ENCODE measurements at places on chromosomes 3 and 15.

GRCh38 chr3:15635121-15635661, 33.6 kb downstream of the BTD start:
- DNase-seq: peak; percentile 74

- no peak for DNase-seq
Observed at GRCh38 chr15:79372428-79372827, 59.7 kb upstream of the MINAR1 start.

DNA sequence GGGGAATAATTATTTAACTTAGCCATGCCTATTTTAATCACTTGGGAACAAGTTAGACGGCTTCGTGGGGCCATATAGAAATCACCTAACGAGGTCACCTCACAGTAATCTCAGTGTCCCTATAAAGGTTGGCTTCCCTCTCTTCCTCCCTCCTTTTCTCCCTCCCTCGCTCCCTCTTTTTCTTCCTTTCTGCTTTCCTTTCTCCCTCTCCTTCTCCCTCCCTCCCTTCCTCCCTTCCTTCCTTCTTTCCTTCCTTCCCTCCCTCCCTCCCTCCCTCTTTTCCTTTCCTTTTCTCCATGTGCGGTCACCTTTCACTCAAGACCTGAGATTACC, 206.1 kb upstream of the DPH6 start:
- DNase-seq: no peak

DNA sequence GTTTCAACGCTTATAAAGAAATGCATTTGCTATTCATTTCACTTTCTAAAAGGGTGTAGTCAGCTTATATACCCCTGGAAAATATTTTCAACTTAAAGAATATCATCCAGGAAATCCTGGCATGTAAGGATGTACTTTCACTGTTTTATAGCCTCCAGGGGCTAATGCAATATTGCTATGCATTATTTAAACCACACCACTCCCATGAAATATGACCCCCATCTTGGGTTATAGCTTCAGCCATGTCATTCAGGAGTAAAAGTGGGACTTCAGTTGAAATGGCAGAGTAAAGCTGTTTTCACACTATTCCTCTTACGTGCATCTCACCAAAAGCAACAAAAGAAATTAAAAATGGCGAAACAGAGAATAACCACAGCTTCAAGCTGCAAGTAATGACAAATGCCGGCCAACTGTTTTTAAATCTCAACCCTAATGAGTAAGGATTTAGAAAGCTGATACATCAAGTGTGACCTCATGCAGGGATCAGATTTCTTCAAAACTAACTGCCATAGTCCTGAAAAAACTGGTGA, 84.5 kb downstream of the COL6A6 start:
- no peak for DNase-seq

DNA sequence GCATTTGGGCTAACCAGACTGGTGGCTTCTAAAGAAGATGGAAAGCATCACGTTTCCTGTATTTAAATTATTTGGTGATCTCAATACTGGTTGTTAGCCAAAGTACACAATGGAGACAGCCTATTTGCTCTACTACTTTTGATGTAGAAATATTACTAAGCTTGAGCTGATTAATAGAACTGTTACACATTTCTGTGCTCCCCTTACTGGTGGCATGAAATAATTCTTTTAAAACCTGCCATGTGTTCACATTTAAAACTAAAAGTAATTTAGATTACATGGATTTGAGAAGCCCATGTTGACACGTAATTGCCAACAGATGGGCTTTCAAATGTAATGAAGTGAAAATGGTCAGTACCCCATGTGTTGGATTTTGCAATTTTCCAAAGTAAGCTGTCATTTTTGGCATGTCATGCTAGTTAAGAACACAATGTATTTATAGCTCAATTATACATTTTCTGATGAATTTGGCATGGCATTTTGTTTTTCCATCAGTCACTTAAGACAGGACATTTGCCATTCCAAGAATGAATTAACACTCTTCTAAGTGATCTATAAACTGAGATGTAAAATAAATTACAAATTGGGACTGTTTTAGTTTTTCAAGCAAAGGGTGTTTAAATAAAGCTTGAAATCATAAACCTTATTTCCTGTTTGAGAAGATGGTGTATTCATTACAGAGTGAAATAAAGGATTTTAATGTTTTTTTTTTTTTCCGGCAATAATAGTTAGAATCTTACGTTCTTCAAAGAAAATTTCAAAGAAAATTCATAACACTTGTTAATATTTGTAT, 10.8 kb upstream of the RARRES1 start:
- DNase-seq: peak; percentile 15

GRCh38 chr3:58679446-58679845, 12.9 kb upstream of the FAM3D start:
- no peak for DNase-seq

GRCh38 chr3:46372492-46373359, 2.0 kb downstream of the CCR5 start:
- peak; percentile 50 for DNase-seq

- DNase-seq: no peak
Observed at GRCh38 chr3:17494117-17494809, 248.2 kb downstream of the TBC1D5 start.

- DNase-seq: no peak
Observed at GRCh38 chr3:58135712-58136543, 74.8 kb downstream of the DNASE1L3 start.

DNA sequence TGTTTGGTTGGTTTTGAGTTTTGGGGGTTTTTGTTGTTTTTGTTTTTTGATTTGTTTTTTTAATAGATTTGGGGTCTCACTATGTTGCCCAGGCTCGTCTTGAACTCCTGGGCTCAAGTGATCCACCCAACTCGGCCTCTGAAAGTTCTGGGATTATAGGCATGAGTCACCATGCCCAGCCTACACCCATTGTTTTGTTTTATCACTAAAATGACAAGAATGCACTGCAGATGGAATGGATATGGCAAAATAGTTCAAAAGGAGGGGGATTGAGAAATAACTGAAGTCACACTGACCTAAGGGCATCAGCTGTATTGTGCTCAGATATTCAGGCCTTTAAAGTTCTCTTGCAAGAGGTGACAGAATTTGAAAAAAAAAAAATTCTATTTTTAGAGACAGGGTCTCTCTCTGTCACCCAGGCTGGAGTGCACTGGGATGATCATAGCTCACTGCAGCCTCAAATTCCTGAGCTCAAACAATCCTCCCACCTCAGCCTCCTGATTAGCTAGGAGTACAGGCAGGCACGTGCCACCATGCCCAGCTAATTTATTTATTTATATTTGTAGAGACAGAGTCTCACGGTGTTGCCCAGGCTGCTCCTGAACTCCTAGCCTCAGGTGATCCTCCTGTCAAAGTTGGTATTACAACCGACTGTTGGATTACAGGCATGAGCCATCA, 4.4 kb upstream of the RASA2 start:
- DNase-seq: peak; percentile 80

- no peak for DNase-seq
Observed at GRCh38 chr15:74383286-74383685, 15.8 kb upstream of the CYP11A1 start.

DNA sequence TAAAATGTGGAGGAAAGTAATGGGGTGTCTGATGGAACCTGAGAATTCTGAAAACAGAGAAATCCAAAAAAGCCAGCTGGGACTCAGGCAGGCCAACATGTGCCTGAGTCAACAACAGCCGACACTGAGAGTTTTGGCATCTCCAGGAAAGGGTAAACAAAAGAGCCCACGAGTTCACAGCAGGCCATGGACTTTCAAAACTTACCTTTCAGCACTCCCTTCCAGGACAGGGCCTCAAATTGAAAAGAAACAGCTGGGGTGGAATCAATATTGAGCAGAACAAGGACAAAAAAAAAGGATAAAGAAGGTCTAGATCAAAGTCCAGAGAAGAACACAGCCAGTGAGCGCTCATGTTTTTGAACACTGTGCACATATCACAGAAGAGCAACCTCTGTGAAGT, 735.4 kb upstream of the GRM7 start:
- no peak for DNase-seq

DNA sequence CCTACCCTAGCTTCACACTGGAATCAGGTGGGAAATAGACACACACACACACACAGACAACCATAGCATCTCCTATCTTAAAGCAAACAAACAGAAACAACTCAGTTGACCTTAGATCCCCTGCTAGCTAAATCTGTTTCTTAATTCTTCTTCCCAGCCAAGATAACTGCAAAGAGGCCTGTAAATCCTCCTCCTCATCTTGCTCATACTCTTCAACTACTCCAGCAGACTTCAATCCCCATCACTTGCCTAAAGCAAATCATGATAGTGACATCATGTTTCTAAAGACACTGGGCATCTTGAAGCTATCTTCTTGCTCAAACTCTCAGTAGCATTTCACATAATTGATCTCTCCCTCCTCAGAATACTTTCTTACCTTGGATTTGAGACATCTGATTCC, 303.0 kb downstream of the RBMS3 start:
- no peak for DNase-seq

- DNase-seq: peak; percentile 58
Observed at GRCh38 chr15:25710184-25710583, 152.9 kb downstream of the ATP10A start.

DNA sequence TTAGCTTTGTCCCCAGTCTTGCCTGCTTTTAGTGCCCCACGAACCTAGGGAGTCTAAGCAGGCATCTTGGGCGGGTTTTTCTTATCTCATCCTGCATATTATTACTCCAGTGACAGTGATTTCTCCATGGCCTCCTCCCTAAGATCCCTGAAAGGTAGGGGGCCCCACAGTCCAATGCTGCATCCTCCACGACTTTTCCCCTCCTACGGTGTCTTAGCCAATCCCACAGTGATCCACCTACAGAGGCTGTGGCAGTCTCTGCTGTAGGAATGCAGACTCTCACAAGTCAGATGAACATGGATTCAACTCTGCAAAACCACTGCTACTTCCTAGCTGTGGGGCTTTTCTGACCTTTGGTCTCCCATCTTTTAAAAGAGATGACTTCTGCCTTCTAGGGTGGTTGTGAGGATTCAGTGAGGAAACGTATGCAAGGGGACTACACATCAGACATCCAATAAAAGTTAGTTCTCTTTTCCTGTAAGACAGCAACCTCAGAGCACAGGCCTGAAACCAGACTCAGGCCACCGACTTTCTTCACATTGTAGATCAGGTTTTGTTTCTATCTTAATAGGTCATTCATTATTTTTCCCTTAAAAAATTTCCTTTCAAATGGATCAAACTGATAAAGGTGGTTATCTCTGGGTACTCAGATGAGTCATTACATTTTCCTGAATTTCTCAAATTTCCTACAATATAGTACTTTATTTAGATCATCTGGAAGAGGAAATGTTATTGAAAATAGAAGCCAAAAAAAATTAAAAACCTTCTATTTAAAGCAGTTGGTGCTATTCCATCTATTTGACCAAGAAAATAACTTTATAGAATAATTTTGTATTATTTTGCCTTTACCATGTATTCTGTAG, 23.2 kb downstream of the ILDR1 start:
- no peak for DNase-seq

- no peak for DNase-seq
Observed at GRCh38 chr15:74855857-74856256, 12.9 kb upstream of the ULK3 start.

GRCh38 chr15:92158426-92158825, 235.3 kb upstream of the ST8SIA2 start:
- no peak for DNase-seq

DNA sequence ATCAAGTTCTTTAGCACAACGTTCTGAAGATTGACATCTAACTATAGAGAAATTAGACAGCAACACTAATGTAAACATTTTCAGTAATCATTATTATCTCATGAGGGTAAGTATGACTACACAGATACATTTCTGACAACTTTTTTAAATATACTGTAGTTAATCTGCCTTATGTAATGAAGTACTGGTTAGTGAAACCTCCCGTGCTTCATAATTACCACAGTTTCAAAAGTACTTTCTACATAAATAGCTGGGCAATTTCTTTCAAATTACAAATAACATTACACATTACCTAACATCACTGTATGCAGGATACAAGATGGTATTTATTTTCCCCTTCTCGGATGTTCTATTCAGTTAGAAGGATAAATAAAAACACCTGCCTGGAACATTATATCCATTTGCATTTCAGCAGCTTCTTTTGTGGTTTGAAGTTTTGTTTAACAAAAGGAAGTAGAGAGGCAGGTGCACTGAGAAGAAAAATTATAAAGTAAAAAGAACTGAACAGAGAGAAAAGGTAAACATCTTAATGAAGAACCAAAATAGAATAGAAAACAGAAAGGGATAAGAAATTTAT, 1241.5 kb upstream of the GBE1 start:
- DNase-seq: no peak

DNA sequence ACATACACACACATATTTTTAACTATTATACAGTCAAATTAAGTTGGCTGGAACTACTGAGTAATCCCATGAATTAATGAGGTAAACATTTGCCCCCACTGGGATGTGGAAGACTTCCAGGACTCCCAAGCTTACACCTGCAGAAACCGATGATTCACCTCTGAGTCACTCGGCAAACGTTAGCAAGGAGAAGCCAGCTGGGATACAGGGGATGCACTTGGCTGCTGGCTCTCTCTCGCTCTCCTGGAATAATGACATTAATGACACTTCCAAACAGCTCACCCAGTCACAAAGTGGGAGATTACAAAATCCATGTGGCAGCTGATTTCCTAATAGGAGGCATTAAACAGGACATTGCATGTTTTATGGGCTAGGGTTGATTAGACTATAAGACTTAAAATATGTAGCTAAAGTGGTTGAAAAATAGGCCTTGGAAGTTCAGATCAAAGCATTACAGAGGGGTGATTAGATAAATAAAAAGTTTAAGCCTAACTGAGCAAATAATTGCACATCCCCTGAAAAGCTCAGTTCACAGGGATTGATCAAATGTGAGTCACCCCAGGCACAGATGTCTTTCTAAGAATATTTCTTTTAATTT, 500.9 kb downstream of the SOX2 start:
- DNase-seq: no peak
